ENCODE measurements at places on chromosomes 5 and 9. TPM values are rescaled to one million over a fixed set of nuclear protein-coding genes. Genes with fewer than 3 reads are reported as not detected.

Gene PCDHB9
- total RNA-seq: not detected

GRCh38 chr5:17000291-17000939 lies 64.3 kb upstream of the MYO10 start:
- no peak for DNase-seq
- no peaks in the 10 kb centered on the region for H3K27me3 ChIP-seq
- no peaks in the 10 kb centered on the region for H3K36me3 ChIP-seq

Gene ZBED3
- total RNA-seq: 0.94 TPM

Gene NMUR2
- not detected for total RNA-seq

GRCh38 chr9:90165281-90165680 lies 477.3 kb downstream of the DIRAS2 start:
- peaks cover 9% of the 10 kb centered on the region for H3K27me3 ChIP-seq
- no peak overlapping the region for H3K27ac ChIP-seq
- DNase-seq: no peak
- no peaks in the 10 kb centered on the region for H3K36me3 ChIP-seq
- no peaks in the 10 kb centered on the region for H3K4me1 ChIP-seq

- no peak for DNase-seq
- peaks cover under 1% of the 10 kb centered on the region for H3K27me3 ChIP-seq
- no peaks in the 10 kb centered on the region for H3K4me1 ChIP-seq
- H3K36me3 ChIP-seq: no peaks in the 10 kb centered on the region
- no peak overlapping the region for H3K4me3 ChIP-seq
- no peak overlapping the region for H3K27ac ChIP-seq
Observed at GRCh38 chr9:79985772-79986171, 414.0 kb downstream of the TLE4 start.

Gene FOXD4L3
- not detected for total RNA-seq

GRCh38 chr5:116553366-116553765 lies 21.3 kb downstream of the SEMA6A start:
- no peaks in the 10 kb centered on the region for H3K36me3 ChIP-seq
- H3K4me3 ChIP-seq: no peak overlapping the region
- H3K27me3 ChIP-seq: no peaks in the 10 kb centered on the region

DNA sequence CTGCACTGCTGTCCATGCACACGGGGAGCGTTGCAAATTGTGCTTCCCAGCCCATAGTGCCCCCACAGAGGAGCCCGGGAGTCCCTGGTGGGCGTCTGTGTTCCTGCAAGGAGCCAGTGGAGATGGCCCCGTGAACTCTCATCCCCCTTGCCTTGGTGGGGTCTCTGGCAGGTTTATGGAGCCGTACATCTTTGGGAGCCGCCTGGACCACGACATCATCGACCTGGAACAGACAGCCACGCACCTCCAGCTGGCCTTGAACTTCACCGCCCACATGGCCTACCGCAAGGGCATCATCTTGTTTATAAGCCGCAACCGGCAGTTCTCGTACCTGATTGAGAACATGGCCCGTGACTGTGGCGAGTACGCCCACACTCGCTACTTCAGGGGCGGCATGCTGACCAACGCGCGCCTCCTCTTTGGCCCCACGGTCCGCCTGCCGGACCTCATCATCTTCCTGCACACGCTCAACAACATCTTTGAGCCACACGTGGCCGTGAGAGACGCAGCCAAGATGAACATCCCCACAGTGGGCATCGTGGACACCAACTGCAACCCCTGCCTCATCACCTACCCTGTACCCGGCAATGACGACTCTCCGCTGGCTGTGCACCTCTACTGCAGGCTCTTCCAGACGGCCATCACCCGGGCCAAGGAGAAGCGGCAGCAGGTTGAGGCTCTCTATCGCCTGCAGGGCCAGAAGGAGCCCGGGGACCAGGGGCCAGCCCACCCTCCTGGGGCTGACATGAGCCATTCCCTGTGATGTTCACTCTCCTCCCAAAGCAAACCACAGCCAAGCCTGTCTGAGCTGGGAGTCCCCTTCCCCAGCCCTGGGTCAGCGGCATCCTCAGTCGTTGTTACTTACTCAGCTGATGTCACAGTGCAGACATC lies 3.1 kb downstream of the MRPS2 start:
- no peak overlapping the region for H3K27ac ChIP-seq
- H3K4me1 ChIP-seq: peaks cover 11% of the 10 kb centered on the region

Gene PKD2L2
- not detected for total RNA-seq

DNA sequence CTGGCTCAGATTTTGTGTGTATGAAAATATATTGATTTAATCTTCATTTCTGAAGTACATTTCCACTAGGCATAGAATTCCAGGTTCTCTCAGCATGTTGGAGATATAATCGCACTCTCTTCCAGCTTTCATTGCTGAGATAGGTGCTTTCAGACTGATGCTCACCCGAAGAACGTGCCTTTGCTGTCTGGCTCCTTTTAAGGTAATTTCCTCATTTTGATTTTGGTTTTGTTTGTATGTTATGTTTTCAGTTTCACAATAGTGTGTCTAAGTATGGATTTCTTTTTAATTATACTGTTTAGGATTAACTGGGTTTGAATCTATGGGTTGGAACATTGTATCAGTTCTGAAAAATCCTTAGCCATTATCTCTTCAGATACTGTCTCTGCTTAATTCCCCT lies 132.0 kb upstream of the NFIB start:
- H3K4me1 ChIP-seq: no peaks in the 10 kb centered on the region
- no peak for DNase-seq
- peaks cover 2% of the 10 kb centered on the region for H3K36me3 ChIP-seq
- H3K27me3 ChIP-seq: peaks cover 16% of the 10 kb centered on the region

Gene SEMA5A
- 0.94 TPM for total RNA-seq

Gene CD14
- total RNA-seq: 1.4 TPM

Gene TRIM7
- total RNA-seq: 3.5 TPM

Gene TAF11L5
- total RNA-seq: not detected

GRCh38 chr5:123438902-123439301 lies 15.7 kb upstream of the CEP120 start:
- peaks cover 2% of the 10 kb centered on the region for H3K36me3 ChIP-seq
- H3K27ac ChIP-seq: peak overlapping the region; percentile 77
- H3K4me3 ChIP-seq: no peak overlapping the region
- peaks cover 5% of the 10 kb centered on the region for H3K4me1 ChIP-seq
- H3K27me3 ChIP-seq: no peaks in the 10 kb centered on the region
- no peak for DNase-seq

Gene B4GALT7
- 24.7 TPM for total RNA-seq

DNA sequence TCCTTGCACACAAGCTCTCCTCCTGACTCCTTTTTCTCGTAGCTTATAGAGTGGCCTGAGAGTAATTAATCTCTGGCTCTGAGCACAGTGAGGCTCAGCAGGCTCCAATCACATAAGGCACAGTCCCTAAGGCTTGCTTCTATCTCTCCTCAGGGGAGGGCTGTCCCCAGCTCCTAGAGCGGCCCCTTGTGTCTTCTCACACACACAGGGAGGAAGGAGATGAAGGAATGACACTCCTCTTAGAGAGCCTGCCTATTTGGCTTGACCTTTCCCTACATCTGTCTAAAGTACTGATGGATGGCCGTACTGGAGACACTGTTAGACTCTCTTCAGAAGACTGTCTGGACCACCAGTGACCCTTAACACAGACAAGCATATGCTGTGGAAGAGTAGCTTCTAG lies 12.9 kb downstream of the TAS2R1 start:
- H3K27ac ChIP-seq: no peak overlapping the region
- no peak for DNase-seq
- no peaks in the 10 kb centered on the region for H3K27me3 ChIP-seq
- no peak overlapping the region for H3K4me3 ChIP-seq
- H3K4me1 ChIP-seq: no peaks in the 10 kb centered on the region

DNA sequence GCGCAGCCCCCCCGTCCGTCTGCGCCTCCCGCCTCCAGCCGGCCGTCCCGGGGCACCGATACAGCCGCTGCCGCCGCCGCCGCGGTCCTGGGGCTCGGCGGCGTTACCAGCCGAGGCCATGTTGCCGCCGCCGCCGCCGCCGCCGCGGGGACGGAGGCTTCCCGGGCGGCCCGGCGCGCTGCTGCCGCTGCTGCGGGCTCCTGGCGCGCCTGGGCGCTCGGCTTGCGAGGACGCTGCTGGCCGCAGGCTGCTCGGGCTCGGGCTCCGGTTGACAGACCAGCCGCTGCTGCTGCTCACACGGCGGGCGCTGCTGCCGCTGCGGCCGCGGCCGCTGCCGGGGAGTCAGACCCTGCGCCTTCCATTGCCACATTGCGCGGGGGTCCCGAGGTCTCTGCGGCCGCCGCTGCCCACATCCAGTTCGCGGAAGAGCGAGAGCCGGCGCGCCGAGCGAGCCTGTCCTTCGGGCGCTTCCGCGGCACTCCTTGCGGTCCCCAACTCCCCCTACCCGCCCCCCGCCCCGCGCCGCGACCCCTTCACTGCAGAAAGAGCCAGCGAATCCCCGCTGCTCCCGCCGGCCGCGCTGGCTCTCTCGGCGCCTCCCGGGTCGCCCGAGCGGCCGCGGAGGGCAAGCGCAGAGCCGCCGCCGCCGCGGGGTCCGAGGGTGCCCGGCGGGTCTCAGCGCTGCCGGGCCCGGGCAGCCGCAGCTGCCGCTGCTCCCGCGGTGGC lies 8.4 kb downstream of the PTCH1 start:
- DNase-seq: no peak
- peak overlapping the region; percentile 98 for H3K4me3 ChIP-seq
- H3K4me1 ChIP-seq: peaks cover 41% of the 10 kb centered on the region
- H3K36me3 ChIP-seq: no peaks in the 10 kb centered on the region

- no peak for DNase-seq
- H3K36me3 ChIP-seq: no peaks in the 10 kb centered on the region
- peaks cover 12% of the 10 kb centered on the region for H3K27me3 ChIP-seq
- no peak overlapping the region for H3K4me3 ChIP-seq
Observed at GRCh38 chr5:110840347-110840960, 101.6 kb downstream of the SLC25A46 start.

Gene IL5
- not detected for total RNA-seq

Gene PCDHGA12
- total RNA-seq: not detected

Measured in T-helper 17 cell (primary cell).